ENCODE measurements at places on chromosomes 12 and 14. TPM values are rescaled to one million over a fixed set of nuclear protein-coding genes. Genes with fewer than 3 reads are reported as not detected.

GRCh38 chr12:13075118-13075480 is 28.4 kb downstream of the GSG1 start:
- DNase-seq = no peak

GRCh38 chr12:22299294-22299912 is 35.1 kb downstream of the ST8SIA1 start:
- DNase-seq = no peak

GRCh38 chr12:70185301-70185700 is 57.9 kb upstream of the CNOT2 start:
- no peak for DNase-seq

GRCh38 chr12:80709811-80710726 is 2.6 kb downstream of the MYF6 start:
- DNase-seq = no peak

GRCh38 chr14:59419303-59419702 is 45.9 kb downstream of the GPR135 start:
- DNase-seq = no peak

GRCh38 chr12:22828066-22828465 is 203.1 kb downstream of the ETNK1 start:
- no peak for DNase-seq

Gene SAMD15
- polyA plus RNA-seq = 12.7 TPM

All from left kidney (tissue), 8 donors.